T-helper 1 cell (primary cell): ENCODE measurements at places on chromosomes 4 and X.

DNA sequence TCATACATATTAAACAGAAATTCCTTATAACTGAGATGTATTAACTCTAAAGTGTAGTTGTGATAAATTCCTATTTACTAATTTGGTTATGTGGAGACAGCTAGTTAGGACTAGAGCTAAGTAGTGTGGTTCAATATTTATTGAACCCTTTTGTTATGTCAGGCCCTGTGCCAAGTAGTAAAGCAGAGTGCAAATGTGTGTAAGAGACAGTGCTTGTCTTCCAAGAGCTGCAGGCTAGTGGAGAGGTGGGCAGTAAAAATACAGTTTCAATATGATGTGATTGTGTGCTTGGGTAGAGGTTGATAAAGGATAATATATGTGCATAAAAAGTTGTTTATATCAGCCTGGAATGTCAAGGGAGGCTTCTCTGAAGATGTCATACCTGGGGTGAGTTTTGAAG is 80.0 kb downstream of the TBC1D19 start:
- DNase-seq, result no peak

DNA sequence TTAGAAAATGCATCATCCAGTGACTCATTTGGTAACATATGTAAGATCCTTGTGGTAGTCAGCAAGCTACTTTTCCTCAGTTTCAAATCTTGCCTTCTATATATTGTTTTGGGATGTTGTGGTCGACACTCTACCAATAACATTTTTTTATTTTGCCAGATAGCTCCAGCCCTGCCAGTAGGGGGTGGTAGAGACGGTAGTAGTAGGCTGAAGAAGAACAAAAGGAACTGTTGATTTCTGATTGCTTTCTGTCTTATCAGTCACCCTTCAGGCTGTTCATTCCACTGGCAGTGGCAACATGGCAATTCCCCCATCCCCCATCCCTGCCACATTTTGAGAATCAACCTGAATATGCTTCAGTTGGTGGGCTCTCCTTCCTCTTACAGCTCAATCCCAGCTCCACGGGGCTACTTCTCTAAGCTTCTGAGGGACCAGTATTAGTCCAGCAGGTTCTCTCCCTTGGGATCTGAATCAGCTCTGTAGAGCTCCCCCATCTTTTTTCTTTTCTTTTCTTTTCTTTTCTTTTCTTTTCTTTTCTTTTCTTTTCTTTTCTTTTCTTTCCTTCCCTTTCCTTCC is 171.5 kb upstream of the VEGFC start:
- DNase-seq, result no peak

DNA sequence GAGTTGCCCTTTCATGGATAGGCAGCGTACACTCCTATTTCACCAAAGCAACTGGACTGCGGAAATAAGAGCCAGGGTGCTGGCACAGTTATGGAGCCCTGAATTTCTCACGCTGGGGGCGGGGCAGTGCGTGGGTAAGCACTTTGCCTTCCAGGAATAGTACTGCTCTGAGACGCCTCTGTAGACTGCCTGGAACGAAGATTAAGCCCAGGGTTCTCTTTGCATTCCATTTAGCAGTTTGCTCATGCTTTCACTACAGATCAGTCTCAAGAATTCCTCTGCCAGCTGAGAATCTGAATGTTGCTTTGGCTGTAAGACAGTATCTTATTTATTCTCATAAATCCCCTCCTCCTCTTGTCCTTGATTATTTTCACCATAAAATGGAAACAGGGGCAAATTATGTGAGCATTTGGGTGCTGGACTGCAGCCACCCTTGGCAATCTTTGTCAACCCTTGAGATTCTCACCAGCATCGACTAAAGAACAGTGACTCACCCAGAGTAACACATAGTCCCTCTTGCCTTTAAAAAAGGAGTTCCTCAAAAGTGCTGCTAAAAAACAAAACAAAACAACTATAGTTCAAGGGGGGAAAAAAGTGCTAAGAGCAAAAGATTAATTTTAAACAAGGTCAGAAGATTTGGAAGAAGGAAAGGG is 88.9 kb upstream of the CITED1 start:
- no peak for DNase-seq

GRCh38 chr4:180356766-180357165 is 1886.4 kb upstream of the TENM3 start:
- DNase-seq, result no peak

DNA sequence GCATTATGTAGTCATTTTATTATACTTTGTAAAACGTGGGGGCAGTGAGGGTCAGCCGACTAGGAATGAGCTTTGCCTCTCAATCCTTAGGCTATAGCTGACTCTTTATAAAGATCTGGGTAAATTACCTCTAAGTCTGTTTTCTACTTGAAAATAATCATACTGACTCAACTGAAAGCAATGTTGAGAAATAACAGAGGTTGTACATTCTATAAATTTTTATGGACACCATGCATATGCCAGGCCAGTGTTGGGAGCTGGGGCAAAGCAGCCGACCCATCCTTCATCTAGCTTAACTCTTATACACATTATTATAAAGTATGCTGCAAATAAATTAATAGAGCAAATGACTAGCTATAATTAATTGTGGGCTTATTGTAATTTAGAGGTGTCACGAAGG is 2.2 kb upstream of the DCUN1D4 start:
- DNase-seq, result no peak

GRCh38 chrX:153657161-153657560 is 10.2 kb downstream of the DUSP9 start:
- no peak for DNase-seq

- DNase-seq, result no peak
Measured at GRCh38 chr4:620851-621261, 4.5 kb upstream of the PDE6B start.

- no peak for DNase-seq
Measured at GRCh38 chrX:39820938-39821708, 276.6 kb downstream of the BCOR start.
